ENCODE measurements at places on chromosomes 5 and 9.

GRCh38 chr5:112237456-112237855, 181.6 kb downstream of the EPB41L4A start:
- no peak for DNase-seq

GRCh38 chr9:125332527-125332926, 70.9 kb downstream of the GAPVD1 start:
- peak; percentile 92 for DNase-seq

DNA sequence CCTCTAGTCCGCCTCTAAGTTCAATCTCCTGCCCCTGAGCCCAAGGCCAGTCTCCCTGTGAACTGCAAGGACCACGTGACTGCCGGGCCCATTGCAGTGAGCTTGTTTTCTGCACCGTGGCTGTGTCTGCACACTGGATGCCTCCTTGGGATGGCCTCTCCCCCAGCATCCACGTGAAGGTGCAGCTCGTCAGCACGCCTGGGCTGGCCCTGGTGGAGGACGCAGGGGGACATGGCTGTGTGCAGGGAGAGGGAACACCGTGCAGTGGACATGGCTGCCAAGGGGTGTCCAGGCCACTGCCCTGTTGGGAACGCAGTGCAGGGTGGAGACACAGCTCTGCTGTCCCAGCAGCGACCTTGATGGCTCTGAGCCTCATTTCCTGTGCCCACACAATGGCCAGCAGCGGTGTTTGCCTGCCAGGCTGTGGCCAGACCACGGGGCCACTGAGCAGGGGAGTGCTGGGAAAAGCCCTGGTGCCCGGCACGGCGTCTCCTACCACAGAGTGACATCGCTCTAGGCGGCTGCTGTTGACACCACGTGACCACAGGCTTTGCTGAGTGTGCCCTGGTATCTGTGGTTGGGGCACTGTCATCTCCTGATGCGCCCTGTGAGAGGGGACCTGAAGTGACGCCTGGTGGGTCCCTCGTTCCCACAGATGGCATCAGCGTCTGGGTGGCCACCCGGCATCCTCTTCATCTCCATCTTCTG, 26.9 kb upstream of the EXOC3 start:
- peak; percentile 66 for DNase-seq

GRCh38 chr5:28253431-28253830, 1215.0 kb upstream of the CDH9 start:
- DNase-seq, result no peak

GRCh38 chr5:146920351-146920881, 41.9 kb upstream of the PPP2R2B start:
- no peak for DNase-seq

DNA sequence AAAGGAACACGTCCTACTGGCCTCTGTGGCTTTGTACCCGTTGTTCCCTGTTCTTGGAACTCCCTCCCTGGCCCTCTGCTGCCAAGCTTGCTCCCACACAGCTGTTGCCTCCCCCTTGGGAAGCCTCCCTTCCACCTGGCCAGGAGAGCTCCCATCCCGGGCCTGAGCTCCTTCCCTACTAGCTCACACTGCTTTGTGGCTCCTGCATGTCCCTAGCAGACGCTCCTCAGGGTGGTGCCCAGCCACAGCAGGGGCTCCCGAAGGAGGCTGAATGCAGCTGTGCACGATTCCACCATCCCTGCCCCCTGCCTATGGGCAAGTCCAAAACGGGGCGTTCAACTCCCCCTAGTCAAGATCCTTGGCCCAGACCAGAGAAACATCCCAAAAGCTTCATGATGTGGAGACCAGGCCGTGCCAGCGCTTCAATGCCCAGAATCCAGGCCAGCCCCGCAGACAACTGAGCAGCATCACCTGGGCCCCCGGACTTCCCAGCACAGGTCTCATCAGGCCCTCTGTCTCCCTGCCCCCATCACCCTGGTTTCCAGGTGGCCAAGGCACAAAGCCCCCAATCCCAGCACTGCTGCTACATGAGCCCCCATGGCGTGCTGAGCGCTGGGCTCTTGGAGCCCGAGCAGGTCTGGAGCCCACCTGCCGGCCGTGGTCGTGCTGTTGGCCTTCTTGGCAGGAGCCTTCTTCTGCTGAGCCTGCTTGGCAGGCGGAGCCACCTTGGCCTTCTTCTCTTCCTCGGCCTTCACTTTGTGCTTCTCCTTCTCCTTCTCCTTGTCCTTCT, 14.3 kb downstream of the BRD3OS start:
- no peak for DNase-seq

- no peak for DNase-seq
These were observed 10.3 kb downstream of the WWC1 start for GRCh38 chr5:168301593-168302390.

DNA sequence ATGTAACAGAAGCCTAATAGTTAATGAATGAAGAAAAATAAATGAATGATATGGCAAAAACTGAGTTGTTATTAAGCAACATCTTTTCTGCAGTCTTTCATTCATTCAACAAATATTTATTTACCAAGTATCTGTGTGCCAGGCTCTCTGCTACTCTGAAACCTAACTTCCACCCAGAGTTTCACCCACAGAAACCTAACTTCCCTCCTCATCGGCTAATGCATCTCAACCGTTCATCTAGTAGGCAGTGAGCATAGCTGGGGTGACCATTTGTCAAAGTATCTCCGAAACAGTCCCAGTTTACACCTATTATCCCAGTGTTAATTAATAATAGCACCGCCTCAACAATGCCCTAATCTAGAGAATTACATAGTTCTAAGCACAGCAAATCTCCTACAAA, 1.5 kb downstream of the TTC39B start:
- peak; percentile 64 for DNase-seq

- no peak for DNase-seq
These were observed 8.4 kb upstream of the RGS3 start for GRCh38 chr9:113454914-113455761.

GRCh38 chr9:130561056-130561455, 18.3 kb upstream of the FUBP3 start:
- DNase-seq, result no peak

DNA sequence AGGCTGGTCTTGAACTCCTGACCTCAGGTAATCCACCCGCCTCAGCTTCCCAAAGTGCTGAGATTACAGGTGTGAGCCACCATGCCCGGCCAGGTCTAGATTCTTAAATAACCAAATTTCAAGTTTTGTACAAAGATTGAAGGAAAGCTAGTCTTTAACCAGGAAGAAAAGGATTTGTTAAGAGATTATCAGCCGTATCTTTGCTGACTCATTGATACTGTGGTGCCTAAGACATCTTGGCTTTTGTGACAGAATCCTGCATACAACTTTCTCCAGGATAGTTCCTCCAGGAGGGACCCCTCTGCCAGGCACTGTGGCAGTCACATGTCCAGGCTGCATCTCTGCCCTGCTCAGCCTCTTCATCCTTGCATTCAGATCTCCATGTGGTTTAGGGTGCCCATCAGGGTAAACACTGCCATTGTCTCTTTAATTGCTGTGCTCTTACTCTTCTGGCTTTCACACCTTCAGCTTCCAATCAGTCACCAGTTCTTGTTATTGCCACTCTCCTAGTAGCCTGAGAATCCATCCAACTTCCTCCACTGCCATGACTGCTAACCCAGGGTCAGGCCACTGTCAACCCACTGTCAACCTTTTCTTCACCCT, 10.0 kb downstream of the MAP3K1 start:
- no peak for DNase-seq

GRCh38 chr5:90824436-90824835, 265.8 kb downstream of the ADGRV1 start:
- DNase-seq, result no peak

GRCh38 chr5:38697013-38697412, 140.6 kb upstream of the LIFR start:
- no peak for DNase-seq

DNA sequence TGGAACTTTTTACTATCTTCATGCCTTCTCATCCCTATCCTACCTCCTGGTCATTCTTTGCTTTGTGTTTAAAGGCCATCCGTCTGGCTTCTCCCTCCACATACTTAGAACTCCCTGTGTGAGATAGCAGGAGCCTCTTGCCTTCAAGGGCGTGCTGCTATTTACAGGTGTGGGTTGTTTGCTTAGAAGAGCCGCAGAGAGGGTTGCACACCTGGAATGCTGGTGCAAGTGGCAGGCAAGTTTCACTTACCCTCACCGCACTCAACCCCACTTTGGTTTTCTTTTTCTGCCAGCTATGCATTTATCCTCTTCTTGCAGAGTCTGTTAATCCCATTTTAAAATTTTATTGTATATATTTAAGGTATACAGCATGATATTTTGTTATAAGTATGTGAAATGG, 12.6 kb downstream of the SKP2 start:
- no peak for DNase-seq

DNA sequence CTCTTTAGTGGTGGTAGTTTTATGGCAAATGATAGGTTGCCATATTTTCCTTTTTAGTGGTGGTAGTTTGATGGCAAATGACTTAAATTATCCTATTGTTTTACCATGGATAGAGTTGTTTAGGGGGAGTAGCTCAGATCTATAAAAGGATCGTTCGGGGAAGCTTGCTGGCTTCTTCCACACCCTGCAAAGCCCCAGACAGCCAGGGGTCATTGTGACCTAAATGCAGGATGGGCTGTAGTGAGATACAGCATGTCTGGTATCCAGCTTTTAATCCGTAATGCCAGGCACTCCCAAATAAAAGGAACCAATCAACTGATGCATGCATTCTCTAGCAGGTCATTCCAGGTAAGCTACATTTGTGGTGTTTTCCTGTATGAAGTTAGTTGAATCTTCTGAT, 67.1 kb downstream of the PRR16 start:
- DNase-seq, result no peak

GRCh38 chr9:98321269-98321668, 65.8 kb upstream of the TBC1D2 start:
- DNase-seq, result no peak

DNA sequence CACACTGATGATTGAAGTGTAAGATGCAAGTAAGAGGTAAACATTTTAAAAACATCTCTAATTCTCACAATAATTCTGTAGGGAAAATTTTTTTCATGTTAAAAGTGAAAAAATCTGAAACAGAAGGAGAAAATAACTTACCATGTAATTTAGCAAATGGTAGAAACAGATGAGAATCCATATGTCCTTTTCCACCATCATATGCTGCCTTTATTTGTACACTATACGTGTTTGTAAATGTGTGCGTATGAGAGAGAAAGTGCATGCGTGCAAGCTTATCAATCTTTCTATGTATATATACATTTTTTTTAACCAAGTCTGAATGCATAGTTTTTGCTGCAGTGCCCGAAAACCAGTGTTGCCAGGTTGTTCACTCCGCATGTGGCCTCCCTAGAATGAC, 186.7 kb downstream of the IZUMO3 start:
- DNase-seq, result no peak

DNA sequence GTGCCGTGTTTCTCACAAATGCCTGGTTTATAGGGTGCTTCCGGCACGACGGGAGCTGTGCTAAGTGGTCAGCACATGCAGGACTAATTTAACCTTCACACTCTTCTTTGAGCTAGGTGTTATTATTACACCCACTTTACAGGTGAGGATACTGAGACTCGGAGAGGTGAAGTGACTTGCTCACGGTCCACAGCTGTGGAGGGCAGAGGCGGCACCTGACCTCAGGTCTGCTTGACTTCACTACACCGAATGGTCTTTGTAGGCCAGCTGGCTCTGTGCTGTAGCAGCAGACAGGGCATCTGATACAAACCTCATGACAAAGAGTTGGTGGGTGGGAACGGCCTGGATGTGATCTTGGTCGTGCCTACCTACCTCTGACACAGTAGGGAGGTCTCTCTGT, 102.0 kb upstream of the BOD1 start:
- DNase-seq, result no peak

GRCh38 chr5:152511531-152512132, 106.6 kb upstream of the NMUR2 start:
- no peak for DNase-seq

GRCh38 chr9:69420611-69421270, 95.7 kb downstream of the ENTREP1 start:
- no peak for DNase-seq

- DNase-seq, result no peak
These were observed 7.9 kb downstream of the NKD2 start for GRCh38 chr5:1016476-1016875.

DNA sequence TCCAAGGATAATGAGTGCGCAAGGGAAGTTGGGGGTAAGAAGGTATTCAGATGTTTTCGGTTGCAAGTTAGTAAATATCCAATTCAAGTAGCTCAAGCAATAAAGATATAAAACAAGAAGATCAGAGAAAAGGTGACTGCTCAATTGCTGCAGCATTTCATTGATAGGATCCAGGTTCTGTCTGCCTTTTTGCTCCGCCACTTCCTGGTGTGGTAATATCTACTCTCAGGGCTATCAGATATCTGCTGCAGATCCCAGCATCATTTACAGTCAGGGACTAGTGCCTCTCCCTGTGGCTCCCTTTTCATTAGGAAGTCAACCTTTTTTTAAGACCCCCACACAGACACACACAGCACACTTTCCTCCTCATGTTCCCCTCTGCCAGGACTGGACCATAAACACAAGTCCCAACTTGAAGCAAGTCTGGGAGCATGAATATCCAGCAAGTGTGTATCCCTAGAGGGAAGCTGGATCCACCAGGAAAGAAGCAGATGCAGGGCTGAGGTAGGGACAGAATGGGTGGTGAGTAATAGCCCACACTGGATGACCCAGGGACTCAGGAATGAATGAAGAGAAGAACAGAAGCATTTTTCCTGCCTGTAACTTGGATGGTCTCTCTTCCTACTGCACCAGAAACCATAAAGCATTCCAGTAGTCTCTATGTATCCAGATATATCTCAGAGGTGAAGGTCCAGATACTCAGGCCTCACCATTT, 53.7 kb downstream of the ZNF622 start:
- DNase-seq, result no peak

- no peak for DNase-seq
These were observed 14.6 kb downstream of the MAP1B start for GRCh38 chr5:72121780-72122445.

GRCh38 chr9:13351778-13352386, 72.4 kb upstream of the MPDZ start:
- DNase-seq, result peak; percentile 9

- no peak for DNase-seq
These were observed 72.2 kb downstream of the ANKRD55 start for GRCh38 chr5:56160723-56161438.

- DNase-seq, result no peak
These were observed 29.9 kb downstream of the GLT6D1 start for GRCh38 chr9:135609366-135609955.

- DNase-seq, result peak; percentile 75
These were observed 384.8 kb upstream of the MEF2C start for GRCh38 chr5:89267788-89268187.

- DNase-seq, result peak; percentile 67
These were observed at the start of gene PLPP6 for GRCh38 chr9:4662108-4662988. Gene PLPP6, plus strand, starts transcription at chr9:4662294. Its CDS starts 82 bp downstream, at chr9:4662376.

- no peak for DNase-seq
These were observed 17.5 kb downstream of the SPOCK1 start for GRCh38 chr5:137481596-137481995.

DNA sequence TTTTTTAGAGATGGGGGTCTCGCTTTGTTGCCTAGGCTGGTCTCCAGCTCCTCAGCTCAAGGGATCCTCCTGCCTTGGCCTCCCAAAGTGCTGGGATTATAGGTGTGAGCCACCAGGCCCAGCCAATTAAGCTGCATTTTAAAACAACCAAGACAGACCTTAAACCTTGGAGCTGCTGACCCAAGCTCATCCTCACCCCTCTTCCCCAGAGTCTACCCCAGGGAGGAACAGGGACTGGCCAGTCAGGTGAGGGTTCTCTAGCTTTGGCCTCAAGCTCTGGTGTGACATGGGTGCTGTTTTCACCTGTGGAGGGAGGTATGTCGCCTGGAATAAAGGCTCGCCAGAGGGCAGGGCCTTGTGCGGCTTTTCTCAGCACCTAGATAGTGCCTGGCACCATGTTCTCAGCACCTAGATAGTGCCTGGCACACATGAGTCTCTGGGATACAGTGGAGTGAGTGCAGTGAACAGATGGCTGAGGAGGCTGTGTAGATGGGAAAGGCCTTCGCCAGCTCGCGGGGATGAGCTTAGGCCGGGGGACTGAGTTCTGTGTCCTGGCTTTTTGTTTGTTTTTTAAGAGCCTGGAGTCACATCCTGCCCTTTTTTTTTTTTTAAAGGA, 7.4 kb downstream of the CDK9 start:
- no peak for DNase-seq

All from MV-4-11 (cell line).